Effector memory CD8-positive, alpha-beta T cell (primary cell): ENCODE measurements at places on chromosomes 4 and X.

DNA sequence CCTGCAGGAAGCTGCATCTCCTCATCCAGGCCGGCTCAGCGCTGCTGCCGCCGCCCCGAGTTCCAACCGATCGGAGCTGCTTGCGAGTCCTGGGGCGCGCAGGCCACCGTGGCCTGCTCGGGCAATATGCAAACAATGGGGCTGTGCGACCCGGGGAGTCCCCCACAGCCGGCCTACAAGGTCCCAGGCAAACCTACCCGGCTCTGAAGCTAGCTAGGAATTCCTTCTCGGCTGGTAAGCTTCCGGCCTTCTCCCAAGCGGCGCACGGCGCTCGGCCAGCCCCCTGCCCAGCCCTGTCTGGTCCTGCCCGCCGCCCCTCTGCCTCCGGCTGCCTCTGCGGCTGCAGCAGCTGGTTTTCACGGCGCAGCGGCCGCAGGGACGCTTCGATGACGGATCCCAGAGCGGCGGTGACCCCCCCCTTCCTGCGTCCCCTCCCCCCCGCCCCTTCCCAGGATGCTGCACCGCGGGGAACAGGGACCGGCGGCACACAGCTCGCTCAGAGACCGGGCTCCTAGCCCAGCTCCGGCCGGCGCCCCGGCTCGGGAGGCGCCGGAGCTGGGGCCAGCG is 59.4 kb downstream of the TSC22D3 start:
- peak; percentile 16 for DNase-seq
- H3K4me3 ChIP-seq = peak overlapping the region; percentile 89
- H3K27ac ChIP-seq = peak overlapping the region; percentile 99

- DNase-seq = no peak
- no peak overlapping the region for H3K27ac ChIP-seq
- no peaks in the 10 kb centered on the region for H3K4me1 ChIP-seq
- H3K4me3 ChIP-seq = no peak overlapping the region
Observed at GRCh38 chr4:78033861-78034260, 23.3 kb upstream of the FRAS1 start.

GRCh38 chr4:83830138-83830888 is 294.4 kb downstream of the GPAT3 start:
- no peaks in the 10 kb centered on the region for H3K4me1 ChIP-seq
- no peak overlapping the region for H3K27ac ChIP-seq
- no peak overlapping the region for H3K4me3 ChIP-seq

GRCh38 chr4:176230836-176231235 is 35.5 kb upstream of the SPATA4 start:
- H3K27ac ChIP-seq = no peak overlapping the region
- no peak overlapping the region for H3K4me3 ChIP-seq
- DNase-seq = no peak
- peaks cover 47% of the 10 kb centered on the region for H3K27me3 ChIP-seq
- no peaks in the 10 kb centered on the region for H3K4me1 ChIP-seq
- no peaks in the 10 kb centered on the region for H3K36me3 ChIP-seq

DNA sequence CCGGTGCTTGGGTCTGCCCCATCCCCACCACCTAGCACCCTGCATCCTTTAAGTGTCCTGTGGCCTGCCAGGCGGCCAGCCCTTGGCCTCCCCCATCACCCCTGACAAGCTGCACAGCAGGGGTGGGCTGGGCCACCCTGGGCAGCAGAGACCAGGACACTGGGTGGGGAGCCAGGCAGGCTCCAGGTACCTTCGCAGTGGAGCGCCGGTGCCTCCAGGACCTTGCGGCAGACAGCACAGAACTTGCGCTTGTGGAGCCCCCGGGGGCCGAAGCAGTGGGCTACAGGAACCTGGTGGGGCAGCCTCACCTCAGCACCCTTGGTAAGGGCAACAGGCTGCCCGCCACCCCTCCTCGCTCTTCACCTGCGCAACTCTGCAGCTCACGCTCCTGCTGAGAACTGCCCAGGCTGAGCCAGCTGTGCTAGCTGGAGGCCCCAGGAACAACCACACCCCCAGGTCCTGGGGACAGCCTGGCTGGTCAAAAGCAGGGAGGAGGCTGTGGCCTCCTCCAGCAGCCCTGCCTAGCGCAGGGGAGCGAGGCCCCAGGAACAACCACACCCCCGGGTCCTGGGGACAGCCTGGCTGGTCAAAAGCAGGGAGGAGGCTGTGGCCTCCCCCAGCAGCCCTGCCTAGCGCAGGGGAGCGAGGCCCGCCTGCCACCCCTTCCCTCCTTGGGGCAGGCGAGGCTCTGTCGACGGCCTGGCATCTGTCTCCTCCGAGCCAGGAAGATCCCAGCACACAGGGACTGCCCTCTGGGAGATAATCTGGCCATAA is 4.6 kb downstream of the DGKQ start:
- H3K27me3 ChIP-seq = no peaks in the 10 kb centered on the region
- peaks cover 25% of the 10 kb centered on the region for H3K36me3 ChIP-seq
- no peak for DNase-seq
- peaks cover 16% of the 10 kb centered on the region for H3K4me1 ChIP-seq
- H3K27ac ChIP-seq = peak overlapping the region; percentile 55
- H3K4me3 ChIP-seq = no peak overlapping the region

GRCh38 chrX:7242613-7243012 is 94.7 kb upstream of the PUDP start:
- no peak overlapping the region for H3K27ac ChIP-seq
- no peak for DNase-seq
- H3K27me3 ChIP-seq = no peaks in the 10 kb centered on the region
- no peak overlapping the region for H3K4me3 ChIP-seq

DNA sequence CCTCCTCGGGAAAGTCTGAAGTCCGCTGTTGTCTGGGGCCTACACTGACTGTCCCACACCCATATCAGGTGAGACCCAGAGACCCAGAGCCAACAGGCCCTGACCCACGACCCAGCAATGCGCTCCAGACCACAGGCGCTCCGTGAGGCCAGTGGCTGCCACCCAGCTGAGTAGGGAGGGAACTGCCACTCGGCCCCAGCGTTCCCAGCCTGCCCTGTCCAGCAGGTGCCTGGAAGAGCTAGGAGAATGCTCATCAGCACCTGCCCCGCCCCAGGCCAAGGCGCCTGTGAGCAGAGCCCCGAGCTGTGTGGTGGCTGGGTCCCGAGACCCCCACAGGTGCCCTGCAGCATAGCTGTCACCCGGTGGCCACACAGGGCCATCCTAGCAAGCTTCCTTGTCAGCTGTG is 2.7 kb downstream of the SPON2 start:
- peaks cover 34% of the 10 kb centered on the region for H3K4me1 ChIP-seq

DNA sequence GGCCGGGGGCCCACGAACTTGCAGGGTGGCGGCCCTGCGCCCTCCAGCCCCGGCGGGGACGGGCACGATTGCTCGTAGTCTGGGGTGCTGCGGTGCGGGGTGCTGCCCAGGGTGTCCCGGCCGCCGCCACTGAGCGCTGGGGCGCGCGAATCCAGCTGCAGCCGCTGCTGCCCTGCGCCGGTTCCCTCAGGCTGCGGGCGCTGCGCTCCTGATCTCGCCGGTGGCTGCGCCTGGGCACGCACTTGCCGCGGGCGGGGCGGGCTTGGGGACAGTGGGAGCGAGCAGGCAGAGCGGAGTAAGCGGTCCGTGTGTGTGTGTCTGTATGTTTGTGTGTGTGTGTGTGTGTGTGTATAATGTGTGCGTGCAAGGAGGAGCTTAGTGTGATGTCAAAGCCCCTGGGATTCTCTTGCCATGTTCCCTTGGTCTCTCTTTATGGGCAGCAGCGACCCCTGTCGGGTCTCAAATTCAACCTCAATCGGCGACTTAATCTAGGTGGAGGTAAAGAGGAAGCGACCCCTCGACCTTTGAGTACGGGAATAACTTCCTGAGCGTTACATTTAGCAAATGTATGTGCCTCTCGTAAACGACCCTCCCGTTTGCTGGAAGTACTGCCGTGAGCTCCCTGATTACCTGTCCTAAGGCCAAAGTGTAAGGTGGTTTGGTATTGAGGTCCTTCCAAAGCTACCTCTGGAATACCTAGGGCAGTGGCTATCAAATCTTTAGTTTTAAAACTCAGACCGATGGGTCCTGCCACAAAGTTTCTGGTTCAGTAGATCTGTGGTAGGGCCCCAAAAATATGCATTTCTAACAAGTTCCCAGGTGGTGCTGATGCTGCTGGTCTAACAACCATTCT is at the start of gene RNF150:
TSS of gene RNF150 (minus strand) at position 324 of the 853 bp plus-strand sequence.
- peaks cover 63% of the 10 kb centered on the region for H3K27me3 ChIP-seq
- no peaks in the 10 kb centered on the region for H3K36me3 ChIP-seq
- H3K4me1 ChIP-seq = peaks cover 2% of the 10 kb centered on the region
- no peak within 1 kb of the TSS for H3K27ac ChIP-seq
- peak within 1 kb of the TSS; percentile 63 for H3K4me3 ChIP-seq

DNA sequence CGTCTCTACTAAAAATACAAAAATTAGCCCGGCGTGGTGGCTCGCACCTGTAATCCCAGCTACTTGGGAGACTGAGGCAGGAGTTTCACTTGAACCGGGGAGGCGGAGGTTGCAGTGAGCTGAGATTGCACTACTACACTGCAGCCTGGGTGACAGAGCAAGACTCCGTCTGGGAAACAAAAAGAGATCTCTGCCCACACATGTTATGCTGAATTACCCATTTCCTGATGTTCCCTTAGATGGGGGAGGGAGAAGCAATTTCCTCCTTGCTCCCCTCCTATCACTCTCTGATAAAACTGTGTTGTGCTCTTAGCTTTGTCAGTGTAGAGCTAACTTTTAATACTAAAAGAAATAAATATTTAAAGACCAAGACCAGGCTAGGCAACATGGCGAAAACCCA is 102.5 kb downstream of the LARP7 start:
- no peak overlapping the region for H3K27ac ChIP-seq
- no peak for DNase-seq
- no peaks in the 10 kb centered on the region for H3K27me3 ChIP-seq
- no peaks in the 10 kb centered on the region for H3K4me1 ChIP-seq
- no peaks in the 10 kb centered on the region for H3K36me3 ChIP-seq

- H3K36me3 ChIP-seq = no peaks in the 10 kb centered on the region
- H3K4me3 ChIP-seq = no peak overlapping the region
- H3K27me3 ChIP-seq = peaks cover 11% of the 10 kb centered on the region
- no peak overlapping the region for H3K27ac ChIP-seq
- DNase-seq = no peak
- no peaks in the 10 kb centered on the region for H3K4me1 ChIP-seq
Observed at GRCh38 chr4:141375855-141376254, 155.2 kb downstream of the ZNF330 start.

GRCh38 chr4:174549721-174550120 is 27.4 kb upstream of the HPGD start:
- DNase-seq = no peak
- no peak overlapping the region for H3K27ac ChIP-seq
- H3K36me3 ChIP-seq = no peaks in the 10 kb centered on the region
- no peak overlapping the region for H3K4me3 ChIP-seq

GRCh38 chr4:126991965-126992364 is 640.8 kb upstream of the INTU start:
- no peaks in the 10 kb centered on the region for H3K4me1 ChIP-seq
- H3K27me3 ChIP-seq = no peaks in the 10 kb centered on the region
- H3K27ac ChIP-seq = no peak overlapping the region
- H3K36me3 ChIP-seq = no peaks in the 10 kb centered on the region
- no peak for DNase-seq

DNA sequence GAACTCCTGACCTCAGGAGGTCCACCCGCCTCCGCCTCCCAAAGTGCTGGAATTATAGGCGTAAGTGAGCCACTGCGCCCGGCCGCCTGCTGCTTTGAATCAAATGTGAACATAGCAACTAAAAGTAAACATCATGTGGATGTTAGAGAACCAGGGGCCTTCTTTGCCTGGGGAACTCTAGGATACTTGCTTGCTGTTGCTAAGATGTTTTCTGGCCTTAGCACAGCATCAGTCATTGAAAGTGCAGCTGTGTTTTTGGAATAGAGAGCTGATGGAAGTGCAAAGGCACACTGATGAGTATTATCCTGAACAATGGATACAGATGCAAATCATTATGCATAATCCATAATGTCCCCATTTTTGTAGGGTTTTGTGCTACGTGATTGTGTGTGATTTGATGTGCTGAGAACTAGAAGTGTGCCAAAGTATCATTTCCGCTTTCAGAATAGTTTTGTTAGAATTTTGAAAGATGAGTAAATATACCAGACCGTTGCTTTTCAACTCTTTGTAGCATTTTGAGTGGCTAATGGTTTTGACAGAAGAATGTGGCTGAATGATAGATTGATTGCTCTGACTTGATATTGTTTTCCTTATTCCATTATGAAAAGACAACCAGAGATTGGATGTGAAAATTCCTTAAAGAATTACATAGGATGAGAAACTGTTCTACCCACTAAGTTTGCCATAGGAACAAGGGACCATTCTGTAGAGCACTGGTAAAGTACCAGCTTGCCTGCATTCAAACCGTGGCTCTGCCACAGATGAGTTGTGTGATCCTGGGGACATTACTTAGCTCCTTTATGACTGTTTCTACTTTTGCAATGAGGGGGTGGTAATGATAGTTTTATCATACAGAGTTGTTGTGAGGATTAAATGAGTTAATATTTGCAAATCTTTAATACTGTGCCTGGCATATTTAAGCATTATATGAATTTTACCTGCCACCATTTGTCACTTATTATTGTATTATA is 74.7 kb downstream of the REPS2 start:
- no peaks in the 10 kb centered on the region for H3K4me1 ChIP-seq
- no peaks in the 10 kb centered on the region for H3K27me3 ChIP-seq
- no peaks in the 10 kb centered on the region for H3K36me3 ChIP-seq
- no peak overlapping the region for H3K27ac ChIP-seq

DNA sequence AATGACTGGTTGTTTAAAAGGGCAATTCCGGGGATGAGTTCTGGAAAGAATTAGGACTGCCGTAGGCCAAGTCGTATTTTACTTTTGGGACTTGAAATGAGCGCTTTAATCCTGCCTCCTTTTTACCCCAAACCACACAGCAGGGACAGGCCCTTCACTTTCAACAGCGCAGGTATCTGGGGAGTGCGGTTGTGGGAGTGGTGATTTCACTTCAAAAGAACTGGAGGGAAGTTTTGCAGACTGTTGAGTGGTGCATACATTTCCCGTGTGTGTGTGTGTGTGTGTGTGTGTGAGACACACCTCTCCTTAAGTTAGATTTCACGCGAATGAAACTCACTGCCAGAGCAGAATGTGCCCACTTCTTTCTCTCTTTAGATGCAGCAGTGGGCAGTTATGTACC is 2.8 kb downstream of the NHS start:
- no peaks in the 10 kb centered on the region for H3K36me3 ChIP-seq
- no peak overlapping the region for H3K4me3 ChIP-seq
- H3K4me1 ChIP-seq = no peaks in the 10 kb centered on the region

GRCh38 chr4:152598454-152598853 is 62.6 kb upstream of the FBXW7 start:
- H3K27me3 ChIP-seq = no peaks in the 10 kb centered on the region
- H3K36me3 ChIP-seq = no peaks in the 10 kb centered on the region
- no peak overlapping the region for H3K27ac ChIP-seq
- no peaks in the 10 kb centered on the region for H3K4me1 ChIP-seq
- no peak for DNase-seq

DNA sequence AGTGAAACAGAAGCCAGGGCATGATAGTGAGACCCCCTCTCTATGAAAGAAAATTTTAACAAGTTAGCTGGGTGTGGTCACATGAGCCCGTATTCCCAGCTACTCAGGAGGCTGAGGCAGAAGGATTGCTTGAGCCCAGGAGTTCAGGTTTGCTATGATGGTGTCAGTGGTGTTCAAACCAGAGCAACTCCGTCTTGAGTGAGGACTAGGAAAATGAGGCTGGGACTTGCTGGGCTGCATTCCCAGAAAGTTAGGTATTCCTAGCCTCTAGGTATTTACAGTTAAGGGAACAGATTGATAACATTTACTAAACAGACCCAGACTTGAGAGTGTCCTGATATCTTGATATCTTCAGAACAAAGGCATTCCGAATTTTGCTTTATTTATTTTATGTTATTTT is 37.0 kb upstream of the NOCT start:
- no peak overlapping the region for H3K4me3 ChIP-seq
- no peak overlapping the region for H3K27ac ChIP-seq
- H3K4me1 ChIP-seq = no peaks in the 10 kb centered on the region
- no peaks in the 10 kb centered on the region for H3K36me3 ChIP-seq
- H3K27me3 ChIP-seq = no peaks in the 10 kb centered on the region
